ENCODE measurements at places on chromosomes 3 and 15.

- no peak for DNase-seq
These were observed 70.2 kb upstream of the DGKG start for GRCh38 chr3:186432189-186432588.

DNA sequence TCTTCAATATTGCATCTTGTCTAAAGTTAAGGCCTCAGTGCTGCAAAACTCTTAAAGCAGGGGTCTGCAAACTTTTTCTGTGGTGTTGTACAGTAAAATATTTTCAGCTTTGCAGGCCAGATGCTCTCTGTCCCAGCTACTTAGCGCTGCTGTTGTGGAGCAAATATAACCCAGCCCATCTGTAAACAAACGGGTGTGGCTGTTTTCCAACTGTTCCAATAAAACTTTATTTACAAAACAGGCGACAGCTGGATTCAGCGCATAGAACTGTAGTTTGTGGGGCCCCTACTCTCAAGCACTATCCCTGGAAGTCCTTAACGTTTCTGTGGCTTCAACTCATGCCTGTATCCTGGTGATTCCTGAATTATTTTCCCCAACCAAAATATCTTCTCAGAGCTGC is 365.0 kb downstream of the FOXP1 start:
- no peak for DNase-seq

- no peak for DNase-seq
These were observed 41.1 kb upstream of the SNTN start for GRCh38 chr3:63611382-63611781.

GRCh38 chr3:11165476-11165875 is 11.2 kb downstream of the HRH1 start:
- DNase-seq, result no peak

- DNase-seq, result no peak
These were observed 219.6 kb downstream of the THSD4 start for GRCh38 chr15:71334873-71335272.

DNA sequence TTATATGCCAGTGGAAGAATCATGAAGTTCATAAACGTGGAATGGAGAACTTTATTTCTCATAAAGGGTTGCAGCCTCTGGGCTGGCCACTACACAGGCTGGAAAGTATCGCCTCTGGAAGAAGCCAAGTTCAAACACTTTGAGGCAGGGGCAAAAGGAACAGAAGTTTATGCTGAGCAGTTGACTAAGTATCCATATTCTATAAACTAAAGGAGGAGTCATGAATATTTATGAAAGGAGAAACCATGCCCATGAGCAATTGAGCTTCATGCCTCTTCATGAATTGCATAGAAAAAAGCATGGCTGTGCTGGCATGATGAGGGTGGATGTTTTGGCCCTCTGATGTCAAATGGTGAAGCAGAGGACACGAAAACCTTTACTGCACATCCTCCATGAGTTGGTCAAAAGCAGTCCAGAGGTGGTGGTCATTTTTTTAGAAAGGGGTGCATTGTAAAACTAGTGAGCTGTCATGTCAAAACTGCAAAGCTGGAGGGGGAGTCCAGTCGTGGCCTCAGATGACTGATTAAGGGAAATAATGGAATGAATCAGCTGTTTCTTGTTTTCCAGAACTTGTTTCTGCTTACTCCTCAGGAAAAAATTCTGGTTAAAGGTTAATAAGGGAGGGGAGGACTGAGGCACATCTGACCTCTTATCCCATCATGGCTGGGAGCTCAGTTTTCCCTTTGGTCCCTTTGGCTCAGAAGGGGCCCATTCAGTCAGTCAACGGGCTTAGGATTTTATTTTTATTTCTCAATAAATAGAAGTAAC is 276.7 kb downstream of the CHL1 start:
- DNase-seq, result no peak

GRCh38 chr3:12345141-12345561 is 56.3 kb downstream of the PPARG start:
- peak; percentile 88 for DNase-seq

GRCh38 chr15:74786551-74787165 is 4.8 kb downstream of the CSK start:
- no peak for DNase-seq

DNA sequence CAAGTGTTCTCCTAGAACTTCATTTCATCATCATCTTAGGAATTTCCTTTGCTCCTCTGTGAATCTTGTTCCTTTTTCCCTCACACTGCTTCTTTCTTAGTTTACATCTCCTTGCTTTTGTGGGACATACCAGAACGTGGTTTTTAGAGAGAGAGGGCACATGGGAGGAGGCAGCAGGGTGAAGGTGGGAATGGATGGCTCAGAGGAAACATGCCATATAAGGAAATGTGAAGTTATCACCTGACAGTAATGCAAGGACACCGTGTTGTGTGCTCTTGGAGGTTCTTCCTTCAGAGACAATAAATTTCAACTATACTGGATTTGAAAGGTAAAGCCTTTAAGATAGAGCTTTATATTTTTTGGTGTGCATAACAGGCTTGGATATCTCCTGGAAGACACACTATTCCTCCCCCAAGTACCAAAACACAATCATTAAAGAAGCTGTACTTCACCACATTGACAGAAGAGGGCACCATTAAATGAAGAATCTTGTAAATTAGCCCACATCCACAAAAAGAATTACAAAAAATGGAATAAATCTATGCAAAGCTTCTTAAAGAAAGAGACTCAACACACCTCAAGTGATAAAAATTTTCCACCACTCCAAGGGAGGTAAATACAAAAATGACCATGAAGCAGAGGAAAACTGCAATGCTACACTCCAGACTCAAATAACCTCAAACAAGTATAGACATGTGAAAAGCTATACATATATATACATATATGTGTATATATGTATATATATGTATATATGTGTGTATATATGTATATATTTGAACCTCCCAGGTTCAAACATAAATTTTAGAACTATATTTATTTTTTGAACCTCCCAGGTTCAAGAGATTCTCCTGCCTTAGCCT is 26.1 kb downstream of the RPL39L start:
- DNase-seq, result peak; percentile 31

- peak; percentile 2 for DNase-seq
These were observed 396.1 kb downstream of the TUSC7 start for GRCh38 chr3:117105686-117106085.

DNA sequence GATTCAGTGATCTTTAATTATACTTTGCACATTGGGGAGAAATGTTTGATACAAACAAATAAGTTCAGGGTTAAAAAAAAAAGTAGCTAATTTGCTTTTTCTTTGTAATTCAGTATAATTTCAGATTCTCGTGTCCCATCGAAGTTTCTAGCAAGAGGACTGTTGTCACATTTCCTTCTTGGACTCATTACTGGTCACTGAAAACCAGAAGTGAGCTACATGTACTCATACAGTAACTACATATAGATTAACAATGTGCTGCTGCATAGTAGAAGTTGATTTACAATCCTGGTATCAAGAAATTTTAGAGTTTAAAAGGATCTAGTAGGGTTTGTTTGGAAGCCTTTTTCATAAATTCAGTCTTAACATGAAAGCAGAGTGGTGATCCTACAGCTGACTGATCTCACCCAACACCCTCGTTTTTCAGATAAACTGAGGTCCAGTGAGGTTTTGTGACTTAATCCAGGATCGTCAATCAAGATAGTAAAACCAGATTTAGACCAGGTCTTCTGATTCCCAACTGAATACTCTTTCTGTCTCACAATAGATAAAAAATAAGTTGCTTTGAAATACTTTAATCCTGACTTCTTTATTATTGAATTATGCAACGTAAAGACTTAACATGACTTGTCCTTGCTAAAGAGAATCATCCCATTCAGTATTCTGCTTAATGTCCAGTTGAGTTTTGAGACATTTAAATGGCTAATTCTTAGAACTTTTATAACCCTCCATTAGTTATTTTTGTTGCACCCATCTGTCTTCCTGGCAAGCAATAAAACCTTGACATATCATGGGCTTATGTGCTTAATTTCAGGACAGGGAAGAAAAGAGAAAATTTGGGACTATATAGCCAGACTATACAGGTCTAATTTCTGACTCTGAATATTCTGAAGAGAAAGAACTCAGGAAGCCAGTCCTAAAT is 2.8 kb downstream of the SEC62 start:
- peak; percentile 40 for DNase-seq

GRCh38 chr3:39750712-39751111 is 58.7 kb upstream of the MYRIP start:
- DNase-seq, result no peak

GRCh38 chr15:68334661-68335124 is 57.1 kb downstream of the FEM1B start:
- peak; percentile 75 for DNase-seq

DNA sequence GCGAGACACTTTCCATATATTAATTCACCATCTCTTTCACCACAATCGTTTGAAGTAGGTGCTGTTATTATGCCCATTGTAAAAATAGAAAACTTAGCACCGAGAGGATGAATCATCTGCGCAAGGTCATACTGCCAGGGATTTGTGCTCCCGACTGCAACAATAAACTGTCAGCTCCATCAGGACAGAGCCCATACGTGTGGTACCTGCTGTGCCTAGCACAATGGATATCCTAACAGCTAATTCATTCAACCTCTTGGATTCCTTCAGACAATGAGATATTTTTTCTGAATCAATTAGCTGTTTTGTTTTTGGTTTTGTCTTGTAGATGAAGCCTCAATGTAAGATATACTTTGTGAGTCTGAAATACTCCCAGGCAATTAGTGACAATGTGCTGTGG is 32.3 kb upstream of the PROK2 start:
- DNase-seq, result no peak

- peak; percentile 26 for DNase-seq
These were observed 35.1 kb downstream of the TMOD3 start for GRCh38 chr15:51864408-51865056.

- peak; percentile 34 for DNase-seq
These were observed 95.7 kb upstream of the CHRM5 start for GRCh38 chr15:33872416-33873106.

DNA sequence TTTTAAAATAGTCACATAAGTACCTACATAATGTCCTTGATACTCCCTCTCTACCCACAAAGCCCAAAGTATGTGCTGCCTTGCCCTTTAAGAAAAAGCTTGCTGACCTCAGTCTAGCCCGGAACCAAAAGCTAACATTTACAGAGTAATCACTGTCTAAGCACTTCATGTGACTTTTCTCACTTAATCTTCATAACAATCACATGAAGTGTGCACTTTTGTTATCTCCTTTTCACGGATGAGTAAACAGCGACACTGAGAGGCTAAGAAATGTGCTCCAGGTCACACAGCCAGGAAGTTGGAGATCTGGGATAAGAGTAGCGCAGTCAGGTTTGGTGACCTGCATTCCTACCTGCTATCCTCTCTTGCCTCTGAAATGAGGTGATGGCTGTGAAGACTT is 194.0 kb downstream of the ITPR1 start:
- DNase-seq, result peak; percentile 91

DNA sequence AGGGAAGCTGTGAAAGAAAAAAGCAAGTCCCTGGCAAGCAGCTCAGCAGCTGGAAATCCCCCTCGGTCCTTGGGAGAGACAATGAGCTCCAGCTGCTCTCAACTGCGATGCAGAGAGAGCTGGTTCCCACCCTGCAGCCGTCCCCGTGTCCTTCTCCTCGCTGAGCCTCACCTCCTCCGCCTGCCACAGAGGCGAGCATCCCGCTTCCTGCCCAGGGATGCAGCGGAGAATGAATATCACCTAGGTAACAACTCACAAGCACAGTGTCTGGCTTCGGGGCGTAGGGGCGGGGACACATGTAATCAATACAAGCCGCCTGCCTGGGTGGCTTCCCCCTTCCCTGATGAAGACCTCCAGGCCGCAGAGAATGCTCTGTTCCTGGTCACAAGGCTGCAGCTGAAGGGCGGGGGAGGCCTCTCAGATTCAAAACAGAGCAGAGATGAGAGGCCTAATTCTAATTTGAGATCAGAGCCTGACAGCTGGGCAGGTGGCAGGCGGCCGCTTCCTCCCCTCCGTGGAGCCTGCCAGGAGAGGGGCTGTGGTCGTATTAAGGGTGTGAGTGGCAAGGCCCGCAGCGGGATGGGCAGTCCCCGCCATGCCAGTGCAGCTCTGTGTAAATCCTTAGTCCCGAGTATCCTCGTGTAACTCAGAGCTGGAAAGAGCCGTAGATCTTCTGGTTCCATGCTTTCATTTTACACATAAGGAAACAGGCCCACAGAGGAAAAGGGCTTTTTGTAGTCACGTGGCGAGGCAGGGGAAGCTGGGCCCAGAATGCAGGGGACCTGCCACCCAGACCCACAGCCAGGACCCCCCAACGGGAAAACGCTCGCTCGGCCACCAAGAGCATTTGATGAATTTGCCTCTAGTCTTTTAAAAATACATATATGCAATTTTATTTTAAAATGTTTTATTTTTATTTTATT is 24.3 kb downstream of the ZDHHC19 start:
- no peak for DNase-seq

GRCh38 chr3:100810671-100811070 is 101.4 kb downstream of the TFG start:
- peak; percentile 70 for DNase-seq

DNA sequence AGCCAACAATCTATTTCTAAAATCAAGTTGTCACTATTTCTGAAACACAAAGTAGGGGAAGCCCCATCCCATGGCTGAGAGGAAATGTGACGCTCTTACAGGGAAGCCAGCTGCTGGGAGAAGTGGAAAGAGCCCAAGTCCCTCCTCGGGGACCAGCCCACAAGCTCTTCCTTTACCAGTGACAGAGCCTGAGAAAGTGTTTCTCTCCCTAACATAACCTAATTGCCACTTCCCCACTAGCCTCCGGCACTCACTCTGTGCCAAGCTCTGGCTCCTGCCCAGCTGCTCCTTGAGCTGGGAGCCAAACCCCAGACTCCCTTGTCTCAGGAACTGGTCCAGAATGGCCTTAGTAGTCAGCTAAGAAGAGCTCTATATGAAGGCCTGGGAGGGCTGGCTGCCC is 42.9 kb downstream of the TNFAIP8L3 start:
- DNase-seq, result no peak

DNA sequence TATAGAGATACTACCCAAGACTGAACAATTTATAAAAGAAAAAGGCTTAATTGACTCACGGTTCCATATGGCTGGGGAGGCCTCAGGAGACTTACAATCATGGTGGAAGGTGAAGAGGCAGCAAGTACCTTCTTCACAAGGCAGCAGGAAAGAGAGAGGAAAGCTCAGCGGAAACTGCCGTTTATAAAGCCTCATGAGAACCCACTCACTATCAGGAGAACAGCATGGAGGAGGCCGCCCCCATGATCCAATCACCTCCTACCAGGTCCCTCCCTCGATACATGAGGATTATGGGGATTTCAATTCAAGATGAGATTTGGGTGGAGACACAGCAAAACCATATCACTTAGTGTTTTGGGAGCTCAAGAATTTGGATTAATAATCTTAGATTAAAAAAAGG is 240.2 kb downstream of the UACA start:
- DNase-seq, result no peak

GRCh38 chr3:69420781-69421520 is 35.1 kb upstream of the FRMD4B start:
- no peak for DNase-seq

DNA sequence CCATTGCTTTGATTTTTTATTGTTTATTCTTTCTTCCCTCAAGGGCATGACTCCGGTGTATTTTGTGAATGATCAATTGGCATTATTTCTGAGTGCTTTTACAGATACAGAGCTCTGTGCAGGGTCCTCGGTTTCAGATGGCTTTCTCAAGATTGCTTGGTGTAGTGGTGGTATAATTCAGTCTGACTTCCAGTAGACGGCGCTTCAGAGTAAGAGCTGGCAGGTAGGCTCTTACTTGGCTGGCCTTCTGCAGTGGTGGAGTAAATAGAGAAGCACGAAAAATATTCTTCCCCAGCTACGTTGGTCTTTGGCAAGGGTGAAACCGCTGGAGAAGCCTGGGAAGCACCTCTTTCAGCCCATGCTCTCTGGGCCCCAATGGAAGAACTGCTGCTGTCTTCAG is 723.0 kb upstream of the BCHE start:
- DNase-seq, result no peak

All from amniotic epithelial cell (primary cell).